Type B pancreatic cell (in vitro differentiated cells): ENCODE measurements at places on chromosomes 7 and 10. TPM values are rescaled to one million over a fixed set of nuclear protein-coding genes. Genes with fewer than 3 reads are reported as not detected.

DNA sequence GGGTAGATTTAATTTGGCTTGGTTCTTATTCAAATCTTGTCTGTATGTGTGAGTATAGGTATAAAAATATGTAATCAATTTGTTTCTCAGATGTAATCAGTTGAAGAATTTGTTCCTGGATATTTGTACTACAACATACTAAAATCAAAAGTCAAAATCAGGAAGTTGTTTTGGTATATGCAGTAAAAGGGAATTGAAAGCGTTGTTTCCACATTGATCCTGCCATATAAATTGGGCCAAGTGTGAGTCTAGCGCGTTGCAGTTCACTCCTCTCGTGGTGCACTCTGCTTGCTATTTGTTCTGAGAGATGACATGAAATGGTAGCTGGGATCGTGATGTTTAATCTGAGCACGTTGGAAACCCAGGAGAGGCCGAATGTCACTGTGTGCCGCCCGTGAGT, 55.9 kb downstream of the SHH start:
- no peak for DNase-seq

The CYP2C19 gene
- 3.7 and 6.8 TPM in 2 replicates for total RNA-seq

The PIK3CG gene
- not detected in 2 replicates for total RNA-seq

GRCh38 chr7:36726806-36727503, 2.7 kb upstream of the AOAH start:
- no peak for DNase-seq

DNA sequence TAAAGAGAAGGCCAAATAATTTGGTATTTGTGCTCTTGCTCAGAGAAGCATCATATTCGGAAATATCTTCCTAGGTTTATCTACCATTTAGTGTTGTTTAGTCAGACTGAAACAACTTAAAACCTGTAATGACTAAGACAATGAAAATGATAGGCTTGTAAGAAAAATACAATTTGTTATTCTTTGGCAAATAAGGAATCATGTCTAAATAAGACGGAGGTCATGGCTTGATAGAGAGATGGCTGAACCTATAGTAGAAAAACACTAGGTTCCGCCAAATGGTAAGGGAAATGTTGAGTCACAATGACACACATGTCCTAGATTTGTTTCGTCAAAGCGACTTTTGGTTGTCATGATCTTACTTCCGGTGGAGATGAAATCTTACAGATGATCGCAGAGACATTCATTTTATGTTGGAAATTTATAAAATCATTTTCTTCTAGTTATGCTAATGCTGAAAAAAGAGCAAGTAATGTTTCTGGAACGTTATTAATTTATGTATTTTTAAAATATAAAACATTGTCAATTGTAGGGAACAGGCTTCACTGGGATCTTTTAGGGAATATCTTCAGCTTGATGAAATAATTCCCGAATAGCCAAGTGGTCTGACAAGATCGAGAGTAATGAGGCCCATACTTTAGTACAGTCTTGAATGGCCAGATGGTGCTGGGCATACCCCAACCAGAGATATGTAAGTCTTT, 1.0 kb downstream of the SRGN start:
- no peak for DNase-seq

The ZPBP gene
- total RNA-seq = not detected in 2 replicates

- DNase-seq = no peak
These were observed 535 bp downstream of the ASAH2B start for GRCh38 chr10:50740293-50740648.

The COL17A1 gene
- 14.5 and 94.1 TPM in 2 replicates for total RNA-seq

DNA sequence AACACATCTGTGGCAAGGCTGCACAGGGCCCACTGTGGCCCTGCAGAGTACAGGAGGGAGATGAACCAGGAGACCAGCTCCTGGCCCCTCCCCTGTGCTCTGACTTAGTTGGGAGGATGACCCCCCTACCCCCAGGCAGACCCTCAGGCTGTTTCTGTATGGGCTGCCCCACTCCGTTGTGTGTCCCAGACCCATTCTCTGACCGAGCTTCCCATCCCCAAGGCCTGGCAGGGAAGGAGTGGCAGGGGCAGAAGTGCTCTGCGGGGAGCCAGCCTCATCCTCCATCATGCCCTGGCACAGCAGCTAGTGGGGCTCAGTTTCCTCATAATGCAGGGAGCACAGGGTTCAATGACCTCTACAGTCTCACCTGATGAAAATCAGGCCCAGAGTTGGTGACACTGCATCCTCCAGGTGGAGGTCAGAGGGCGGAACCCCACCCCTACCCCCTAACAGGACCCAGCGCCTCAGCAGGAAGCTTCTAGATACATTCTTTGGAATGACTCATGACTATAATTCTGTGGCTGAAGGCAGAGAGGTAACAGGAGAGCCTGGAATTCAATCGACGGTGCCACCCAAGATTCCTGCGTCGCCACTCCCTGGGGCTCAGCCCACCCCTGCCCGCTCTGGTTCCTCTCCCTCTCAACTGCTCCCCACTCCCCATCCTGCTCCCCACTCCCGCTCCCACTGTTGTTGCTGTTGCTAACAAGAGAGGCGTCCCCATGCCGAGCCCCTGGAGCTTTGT, 18.2 kb downstream of the PODXL start:
- no peak for DNase-seq

The SMARCD3 gene
- 20.0 and 58.4 TPM in 2 replicates for total RNA-seq

- DNase-seq = no peak
These were observed 101.0 kb upstream of the AGR3 start for GRCh38 chr7:16982640-16983350.

DNA sequence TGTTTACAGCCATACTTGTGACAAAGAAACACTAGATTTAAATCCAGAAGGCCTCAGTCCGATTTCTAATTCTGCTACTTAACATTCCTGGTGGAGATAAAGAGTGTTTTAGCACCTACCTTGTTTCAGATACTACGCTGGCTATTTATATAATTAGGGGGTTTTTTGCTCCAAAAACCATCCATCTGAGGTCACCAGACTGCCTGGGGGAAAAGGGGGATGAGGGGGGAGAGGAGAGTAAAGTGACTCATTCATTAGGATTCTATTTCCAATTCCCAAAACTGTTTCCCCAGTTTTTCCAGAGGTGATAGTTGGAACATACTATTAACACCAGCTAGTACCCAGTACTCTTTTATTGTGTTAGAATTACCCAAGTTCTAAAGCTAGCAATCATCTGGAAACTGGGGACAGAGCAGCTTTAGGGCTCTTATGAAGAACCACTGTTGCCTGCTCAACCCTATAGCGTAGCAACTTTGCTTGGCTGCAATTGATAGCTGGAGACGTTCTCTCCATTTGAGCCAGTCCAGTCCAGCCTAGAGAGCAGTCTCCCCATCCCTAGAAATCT, 6.6 kb downstream of the GCC1 start:
- no peak for DNase-seq

The CNTNAP2 gene
- 3.9 and 26.8 TPM in 2 replicates for total RNA-seq

GRCh38 chr7:34207810-34208209, 302.5 kb downstream of the BMPER start:
- DNase-seq = no peak

The C10orf62 gene
- 0.34 TPM in 1 of 2 replicates, not detected in the other for total RNA-seq

DNA sequence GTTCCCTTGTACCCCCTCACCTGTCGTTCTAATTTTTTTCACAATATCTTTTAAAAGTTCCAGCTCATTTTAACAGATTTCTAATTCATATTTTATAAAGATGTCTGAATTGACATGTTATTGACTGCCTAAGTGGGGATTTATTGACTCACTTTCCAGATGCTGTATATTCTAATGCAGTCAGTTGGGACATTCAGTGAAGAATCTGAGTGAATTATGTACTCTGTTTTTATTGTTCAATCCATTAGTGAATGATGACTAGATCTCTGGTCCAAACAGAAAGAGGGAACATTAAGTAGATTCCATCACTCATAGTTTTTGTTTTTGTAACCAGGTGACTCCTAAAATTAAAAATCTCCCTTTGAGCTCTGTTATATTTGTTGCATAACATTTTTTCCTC, 54.3 kb downstream of the LOXL4 start:
- no peak for DNase-seq

GRCh38 chr7:14385074-14385473, 395.6 kb upstream of the ETV1 start:
- no peak for DNase-seq

DNA sequence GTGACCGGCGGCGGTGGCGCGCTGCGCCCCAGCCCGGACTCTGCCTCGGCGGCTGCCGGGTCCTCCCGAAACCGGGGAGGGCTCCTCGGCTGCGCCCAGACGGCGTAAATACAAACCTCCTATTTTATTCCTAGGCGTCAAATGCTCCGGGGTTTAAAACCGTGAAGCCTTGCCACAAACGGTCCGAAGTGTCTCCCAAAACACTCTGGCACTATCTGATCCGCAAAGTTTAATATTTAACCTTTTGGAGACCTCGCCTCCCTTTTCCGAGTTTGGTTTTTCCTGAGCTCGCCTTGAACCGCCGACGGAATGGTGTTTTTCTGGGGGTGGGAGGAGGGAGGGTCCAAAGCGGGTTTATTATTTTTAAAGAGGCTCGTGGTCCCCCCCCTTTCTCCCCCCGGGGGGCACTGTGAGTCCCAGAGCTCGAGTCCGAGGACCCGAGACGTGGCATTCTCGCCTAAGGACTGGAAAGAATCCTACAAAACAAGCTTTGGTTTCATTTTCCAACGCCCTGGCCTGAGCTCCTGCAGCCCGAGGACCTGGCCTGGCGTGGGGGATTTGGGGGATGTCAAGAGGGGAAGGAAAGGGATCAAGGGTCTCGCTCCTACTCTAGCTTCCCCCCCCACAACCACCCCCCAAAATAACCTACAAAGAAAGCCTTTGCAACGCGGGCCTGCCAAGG, 1.8 kb downstream of the TNRC18 start:
- DNase-seq = no peak

DNA sequence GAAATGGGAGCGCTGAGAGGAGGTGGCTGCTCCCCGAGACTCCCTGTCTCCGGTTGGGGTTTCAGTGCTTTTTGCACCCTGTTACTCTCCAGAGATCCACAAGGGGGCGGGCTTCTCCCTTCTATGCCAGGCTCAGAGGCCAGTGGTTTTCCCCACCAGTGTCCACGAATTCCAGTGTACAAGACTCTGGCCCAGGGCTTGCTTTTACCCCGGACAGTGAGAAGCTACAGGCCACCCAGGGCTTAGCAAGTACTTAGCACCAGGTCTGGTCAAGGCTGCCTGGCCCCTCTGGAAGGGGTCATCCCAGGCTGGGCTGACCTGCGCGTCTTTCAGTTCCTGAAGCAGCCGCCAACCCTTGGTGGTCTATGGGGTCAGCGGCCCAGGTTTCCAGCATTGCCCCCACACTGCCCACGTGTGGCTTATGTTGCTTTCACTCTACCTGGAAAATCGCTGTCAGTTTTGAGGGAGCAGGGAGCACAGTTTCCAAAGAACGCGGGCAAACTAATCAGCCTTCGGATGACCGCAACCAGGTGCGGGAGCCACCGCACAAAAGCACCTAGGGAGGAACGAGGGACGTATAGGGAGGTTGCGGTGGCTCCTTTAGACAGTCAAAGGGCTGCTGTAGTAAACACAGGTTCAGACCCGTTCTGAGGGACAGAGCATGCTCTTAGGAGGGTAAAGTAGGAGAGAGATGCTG, 6.8 kb downstream of the CYP26A1 start:
- peak; percentile 70 for DNase-seq

DNA sequence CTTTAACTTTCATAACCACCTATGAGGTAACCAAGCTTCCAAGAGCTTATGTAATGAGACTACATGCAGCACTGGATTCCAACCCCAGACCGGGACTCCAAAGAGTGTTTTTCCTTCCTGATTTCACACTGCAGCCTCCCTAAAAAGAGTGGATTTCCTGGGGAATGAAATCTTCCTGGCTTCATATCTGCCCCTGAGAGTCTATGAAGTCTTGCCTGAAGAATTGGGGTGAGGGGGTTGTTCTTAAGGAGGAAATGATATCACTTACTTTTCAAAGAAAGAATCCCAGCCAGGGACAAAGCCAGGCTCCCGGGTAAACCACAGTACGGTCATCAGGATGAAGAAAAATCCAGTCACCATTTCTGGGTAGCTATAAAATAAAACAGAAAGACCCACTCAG, 29.7 kb downstream of the STMP1 start:
- no peak for DNase-seq

- no peak for DNase-seq
These were observed 46.7 kb downstream of the NKX6-2 start for GRCh38 chr10:132739225-132739613.

GRCh38 chr10:17077346-17077781, 52.2 kb downstream of the CUBN start:
- no peak for DNase-seq

The PRKCQ gene
- total RNA-seq = 1.6 and 2.0 TPM in 2 replicates

The PTF1A gene
- total RNA-seq = 0.51 and 1.4 TPM in 2 replicates

The GPR158 gene
- total RNA-seq = 2.5 and 3.6 TPM in 2 replicates

GRCh38 chr7:20440472-20441105, 109.9 kb downstream of the ITGB8 start:
- no peak for DNase-seq

The UNC5B gene
- 16.3 and 22.4 TPM in 2 replicates for total RNA-seq

The PAX2 gene
- total RNA-seq = 0.19 and 4.4 TPM in 2 replicates

- DNase-seq = no peak
These were observed 77.4 kb downstream of the CUL2 start for GRCh38 chr10:35012781-35013180.

DNA sequence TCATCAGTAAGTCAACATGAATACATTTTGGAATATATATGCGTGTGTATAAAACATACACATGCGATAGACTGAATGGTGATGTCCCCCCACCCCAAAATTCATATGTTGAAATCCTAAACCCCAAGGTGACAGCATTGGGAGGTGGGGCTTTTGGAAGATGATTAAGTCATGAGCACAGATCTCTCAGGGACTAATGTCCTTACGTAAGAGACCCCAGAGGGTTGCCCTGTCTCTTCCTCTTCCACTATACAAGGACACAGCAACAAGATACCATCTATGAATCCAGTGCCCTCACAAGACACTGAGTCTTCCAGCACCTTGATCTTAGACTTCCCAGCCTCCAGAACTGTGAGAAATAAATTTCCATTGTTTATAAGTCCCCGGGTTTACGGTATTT, 22.5 kb downstream of the DRGX start:
- no peak for DNase-seq

DNA sequence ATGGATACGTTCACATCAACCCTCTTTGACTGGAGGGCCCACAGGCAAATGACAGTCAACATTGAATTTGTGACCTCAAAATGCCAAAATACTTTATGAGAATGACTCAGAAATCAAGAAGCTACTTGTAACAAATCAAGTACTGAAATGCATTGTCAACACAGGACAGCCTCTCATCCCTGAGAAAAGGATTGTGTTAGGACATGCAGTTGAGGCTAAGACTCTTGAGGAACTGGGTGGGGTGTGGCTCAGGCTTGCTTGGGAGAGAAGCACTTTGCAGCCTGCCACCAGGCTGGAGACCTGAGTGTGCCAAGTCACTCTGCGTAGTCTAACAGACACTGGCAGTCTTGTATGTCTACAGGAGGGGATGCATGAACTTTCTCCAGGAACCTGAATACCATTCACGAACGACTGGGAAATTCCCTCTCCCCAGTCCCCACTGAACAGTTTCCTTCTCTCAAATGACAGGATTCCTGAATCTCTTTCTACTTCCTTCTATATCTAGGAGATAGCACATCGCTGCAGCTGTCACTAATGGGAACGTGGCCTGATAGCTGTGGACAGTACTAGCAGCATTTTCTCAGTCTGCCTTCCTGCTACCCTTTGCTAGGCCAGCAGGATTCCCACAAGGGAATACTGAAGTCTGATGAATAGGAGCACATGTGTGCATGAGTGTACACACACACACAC, 3.3 kb upstream of the SMO start:
- DNase-seq = no peak
